Uterus (tissue), 4 donors: ENCODE measurements at places on chromosomes 13 and 19. TPM values are rescaled to one million over a fixed set of nuclear protein-coding genes. Genes with fewer than 3 reads are reported as not detected.

DNA sequence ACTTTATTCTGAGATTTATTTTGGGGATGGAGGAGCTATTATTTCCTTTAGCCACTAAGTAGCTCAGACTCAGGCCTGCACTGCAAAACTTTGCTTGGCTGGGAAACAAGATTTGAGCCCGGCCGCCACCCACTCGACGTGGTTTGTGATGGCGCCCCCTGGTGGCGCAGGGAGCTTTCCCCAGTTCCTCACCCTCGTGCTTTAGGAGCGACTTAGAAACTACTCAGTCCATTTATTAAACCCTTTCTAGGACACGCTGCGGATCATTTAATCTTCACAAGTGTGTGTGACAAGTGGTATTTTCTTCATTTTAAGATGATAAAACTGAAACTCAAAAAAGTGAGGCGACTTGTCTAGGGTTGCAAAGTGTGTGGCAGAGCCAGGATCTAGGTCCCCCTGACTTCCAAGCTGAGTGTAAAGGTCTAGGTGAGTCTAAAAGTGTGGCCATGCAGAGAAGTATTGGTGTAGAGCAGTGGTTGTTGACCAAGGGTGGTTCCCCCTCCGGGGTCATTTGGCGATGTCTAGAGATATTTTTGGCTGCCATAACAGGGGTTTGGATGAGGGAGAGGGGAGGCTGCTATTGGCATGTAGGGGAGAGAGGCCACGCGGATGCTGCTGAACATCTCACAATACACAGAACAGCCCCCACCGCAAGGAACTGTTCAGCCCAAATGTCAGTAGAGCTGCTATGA, 2.2 kb downstream of the CXCL17 start:
- no peak overlapping the region for H3K4me3 ChIP-seq
- no peak overlapping the region for H3K27ac ChIP-seq
- H3K36me3 ChIP-seq, result no peaks in the 10 kb centered on the region
- peak; percentile 44 for DNase-seq

- H3K4me3 ChIP-seq, result no peak overlapping the region
- H3K27me3 ChIP-seq, result peaks cover 24% of the 10 kb centered on the region
- no peaks in the 10 kb centered on the region for H3K36me3 ChIP-seq
- no peak overlapping the region for H3K27ac ChIP-seq
- H3K4me1 ChIP-seq, result no peaks in the 10 kb centered on the region
- no peak for DNase-seq
Observed at GRCh38 chr13:50132904-50133357, 117.7 kb downstream of the KCNRG start.

GRCh38 chr19:50203281-50204080, at the start of gene MYH14:
TSS of gene MYH14 (plus strand) at chr19:50203622. CDS start at chr19:50210366, 6,744 bp downstream.
- H3K27ac ChIP-seq, result no peak within 1 kb of the TSS
- peaks cover 13% of the 10 kb centered on the region for H3K4me1 ChIP-seq

DNA sequence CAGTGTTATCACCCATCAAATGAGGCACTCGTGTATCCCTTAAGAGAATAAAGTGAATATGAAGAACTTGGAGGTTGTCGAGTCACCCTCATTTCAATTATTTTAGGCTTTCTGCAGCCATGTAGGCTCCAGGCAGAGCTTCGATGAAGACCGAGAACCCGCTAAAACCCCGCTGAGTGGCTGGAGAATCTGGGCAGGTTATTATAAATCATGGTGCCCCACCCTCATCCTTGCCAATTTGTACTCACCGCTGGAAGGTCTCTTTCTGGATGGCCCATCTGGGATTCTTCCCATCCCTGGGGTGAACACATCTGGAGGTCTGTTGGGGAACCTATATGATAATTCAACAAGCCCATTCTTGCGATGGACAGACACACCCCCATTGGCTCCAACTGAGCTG, 190.8 kb downstream of the ZNF536 start:
- no peak overlapping the region for H3K4me3 ChIP-seq
- H3K4me1 ChIP-seq, result no peaks in the 10 kb centered on the region
- no peak for DNase-seq
- no peak overlapping the region for H3K27ac ChIP-seq
- H3K27me3 ChIP-seq, result no peaks in the 10 kb centered on the region
- H3K36me3 ChIP-seq, result no peaks in the 10 kb centered on the region

DNA sequence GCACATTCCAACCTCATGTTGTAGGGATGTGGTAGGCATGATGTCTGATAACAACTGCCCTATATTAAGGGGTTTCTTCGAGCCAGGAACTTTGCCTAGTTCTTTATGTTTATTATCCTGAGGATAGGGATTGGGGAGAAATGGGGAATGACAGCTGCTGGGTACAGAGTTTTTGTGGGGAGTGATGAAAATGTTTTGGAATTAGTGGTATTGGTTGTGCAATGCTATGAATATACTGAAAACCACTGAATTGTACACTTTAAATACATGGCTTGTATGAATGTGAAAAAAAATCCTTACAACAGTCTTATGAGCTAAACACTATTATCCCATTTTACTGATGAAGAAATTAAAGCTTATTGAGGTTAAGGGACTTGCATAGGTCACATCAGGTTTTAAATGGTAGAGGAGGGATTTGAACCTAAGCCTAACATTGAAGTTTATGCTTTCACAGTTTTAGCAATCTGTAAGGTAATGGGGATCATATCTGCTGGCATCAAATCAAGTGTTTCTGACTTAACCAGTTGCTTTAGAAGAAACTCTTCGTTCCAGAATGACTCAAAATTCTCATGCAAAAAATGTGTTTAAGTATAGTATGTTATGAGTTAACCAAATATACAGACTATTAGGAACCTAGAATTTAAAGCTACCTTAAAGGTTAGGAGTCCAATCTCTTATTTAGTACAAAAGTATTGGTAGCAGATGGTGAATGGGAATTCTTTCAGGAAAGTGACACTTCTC, 61.4 kb downstream of the ERCC5 start:
- H3K4me1 ChIP-seq, result no peaks in the 10 kb centered on the region
- no peak for DNase-seq
- H3K36me3 ChIP-seq, result no peaks in the 10 kb centered on the region
- no peak overlapping the region for H3K27ac ChIP-seq
- no peaks in the 10 kb centered on the region for H3K27me3 ChIP-seq

DNA sequence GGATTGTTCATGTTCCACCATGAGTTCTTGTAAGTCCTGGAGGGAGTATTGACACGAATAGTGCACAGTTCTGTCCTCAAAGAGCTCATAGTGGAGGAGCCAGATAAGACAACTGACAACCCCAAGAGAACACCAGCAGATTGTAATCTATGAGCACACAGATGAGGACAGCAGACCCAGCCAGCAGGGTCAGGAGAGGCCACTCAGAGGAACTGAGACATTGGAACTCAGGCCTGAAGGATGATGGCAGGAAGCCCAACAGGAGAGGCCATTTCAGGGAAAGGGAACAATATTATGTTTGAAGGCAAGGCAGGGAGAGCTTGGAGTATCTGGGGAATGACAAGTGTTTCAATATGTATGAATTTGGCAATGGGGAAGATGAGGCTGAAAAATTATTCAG, 63.7 kb upstream of the IPO5 start:
- DNase-seq, result no peak
- no peak overlapping the region for H3K4me3 ChIP-seq
- H3K36me3 ChIP-seq, result no peaks in the 10 kb centered on the region
- no peak overlapping the region for H3K27ac ChIP-seq
- no peaks in the 10 kb centered on the region for H3K4me1 ChIP-seq
- H3K27me3 ChIP-seq, result no peaks in the 10 kb centered on the region

The SPTBN4 gene
- 3.1 TPM for total RNA-seq

The ZNF607 gene
- total RNA-seq, result 24.3 TPM

GRCh38 chr13:102233566-102234208, 168.2 kb downstream of the FGF14 start:
- no peak overlapping the region for H3K4me3 ChIP-seq

The RFPL4AL1 gene
- total RNA-seq, result not detected

GRCh38 chr13:46728777-46729176, 68.2 kb downstream of the ESD start:
- no peaks in the 10 kb centered on the region for H3K36me3 ChIP-seq
- no peak for DNase-seq
- no peak overlapping the region for H3K27ac ChIP-seq
- no peaks in the 10 kb centered on the region for H3K4me1 ChIP-seq
- H3K27me3 ChIP-seq, result no peaks in the 10 kb centered on the region

GRCh38 chr13:25463496-25463895, 91.7 kb downstream of the ATP8A2 start:
- H3K27me3 ChIP-seq, result no peaks in the 10 kb centered on the region
- DNase-seq, result no peak
- no peak overlapping the region for H3K4me3 ChIP-seq
- peaks cover under 1% of the 10 kb centered on the region for H3K4me1 ChIP-seq
- H3K36me3 ChIP-seq, result no peaks in the 10 kb centered on the region
- H3K27ac ChIP-seq, result no peak overlapping the region

DNA sequence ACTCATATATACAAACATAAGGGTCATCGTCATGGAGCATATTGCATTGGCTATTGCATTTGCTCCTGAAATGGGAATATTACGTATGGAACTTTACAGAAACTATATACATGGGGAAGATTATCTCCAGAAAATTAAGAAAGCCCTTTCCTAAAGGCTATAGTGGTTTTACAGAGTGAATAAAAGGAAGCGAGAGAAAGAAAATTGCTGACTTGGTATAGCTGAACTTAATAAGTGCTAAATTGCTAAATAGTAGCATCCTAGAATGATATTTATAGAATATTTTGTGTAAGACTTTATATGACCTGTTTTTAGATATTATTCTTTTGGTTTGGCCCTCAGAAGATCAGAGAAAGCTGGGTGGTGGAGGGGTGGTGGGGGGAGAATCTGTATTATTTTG, 114.6 kb downstream of the FLT1 start:
- no peak for DNase-seq
- H3K27me3 ChIP-seq, result no peaks in the 10 kb centered on the region
- no peak overlapping the region for H3K27ac ChIP-seq

GRCh38 chr13:45681113-45681512, 21.0 kb upstream of the CBY2 start:
- peak; percentile 24 for DNase-seq
- no peak overlapping the region for H3K4me3 ChIP-seq
- no peaks in the 10 kb centered on the region for H3K36me3 ChIP-seq
- no peaks in the 10 kb centered on the region for H3K4me1 ChIP-seq
- no peak overlapping the region for H3K27ac ChIP-seq

- no peaks in the 10 kb centered on the region for H3K4me1 ChIP-seq
- DNase-seq, result no peak
- no peak overlapping the region for H3K4me3 ChIP-seq
Observed at GRCh38 chr19:5873617-5874199, 3.4 kb upstream of the FUT5 start.

GRCh38 chr13:29465741-29466293, 129.7 kb downstream of the SLC7A1 start:
- H3K27ac ChIP-seq, result no peak overlapping the region
- no peaks in the 10 kb centered on the region for H3K36me3 ChIP-seq
- DNase-seq, result peak; percentile 50
- H3K4me3 ChIP-seq, result no peak overlapping the region

The SH2D3A gene
- total RNA-seq, result 1.0 TPM

GRCh38 chr13:50914848-50915247, 5.3 kb downstream of the RNASEH2B start:
- H3K4me3 ChIP-seq, result no peak overlapping the region
- H3K27ac ChIP-seq, result peak overlapping the region; percentile 84
- no peaks in the 10 kb centered on the region for H3K27me3 ChIP-seq

The ANKLE1 gene
- total RNA-seq, result 1.6 TPM

The FIZ1 gene
- total RNA-seq, result 0.29 TPM

DNA sequence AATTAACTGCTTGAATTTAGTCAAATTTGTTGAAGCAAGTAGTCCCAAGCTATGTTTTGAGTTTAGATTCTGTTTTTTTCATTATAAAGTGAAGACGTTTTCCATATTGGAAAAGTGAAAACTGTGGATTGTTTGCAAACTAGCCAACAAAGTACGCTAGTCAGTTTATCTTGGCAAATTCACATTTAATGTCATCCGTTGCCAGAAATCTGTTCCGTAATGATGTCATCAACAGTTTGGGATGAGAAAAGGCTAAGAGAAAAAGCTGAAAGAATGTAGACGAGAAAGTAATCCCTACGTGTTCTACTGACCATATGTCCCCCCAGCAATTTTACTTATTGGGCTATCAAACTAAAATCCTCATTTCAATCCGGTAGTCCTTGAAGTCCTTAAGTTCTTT, 419.6 kb downstream of the GPC6 start:
- no peak overlapping the region for H3K4me3 ChIP-seq
- no peaks in the 10 kb centered on the region for H3K36me3 ChIP-seq
- no peaks in the 10 kb centered on the region for H3K27me3 ChIP-seq
- H3K27ac ChIP-seq, result no peak overlapping the region

DNA sequence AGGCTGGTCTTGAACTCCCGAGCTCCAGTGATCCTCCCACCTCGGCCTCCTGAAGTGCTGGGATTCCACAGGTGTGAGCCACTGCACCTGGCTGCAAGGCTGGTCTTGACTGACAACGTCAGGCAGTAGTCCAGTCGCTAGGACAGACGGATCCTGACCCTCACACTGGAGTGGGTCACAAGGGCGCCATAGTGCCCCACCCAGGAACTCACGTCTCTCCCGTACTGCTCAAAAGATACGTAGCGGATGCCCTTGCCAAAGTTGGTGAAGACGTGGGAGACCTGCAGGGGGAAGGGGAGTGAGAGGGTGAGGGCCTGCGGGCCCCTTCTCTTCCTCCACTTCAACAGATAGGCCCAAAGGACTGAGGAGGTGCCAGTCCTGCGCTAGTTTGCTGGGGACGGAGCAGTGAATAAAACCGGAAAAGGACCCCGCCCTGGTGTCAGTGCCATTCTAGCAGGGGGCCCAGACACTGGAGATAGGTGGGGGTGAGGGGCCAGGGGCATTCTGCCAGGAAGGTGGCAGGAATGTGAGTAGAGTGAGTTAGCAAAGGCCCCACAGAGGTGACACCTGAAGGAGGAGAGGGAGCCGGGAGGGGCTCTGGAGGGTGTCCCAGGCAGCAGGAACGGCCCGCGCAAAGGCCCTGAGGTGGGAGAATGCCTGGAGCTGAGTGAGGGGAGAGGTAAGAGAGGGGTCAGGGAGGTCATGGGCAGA, 11.9 kb downstream of the MRPS12 start:
- no peak for DNase-seq
- no peak overlapping the region for H3K4me3 ChIP-seq
- H3K27me3 ChIP-seq, result no peaks in the 10 kb centered on the region
- no peaks in the 10 kb centered on the region for H3K36me3 ChIP-seq

The CEACAM16 gene
- total RNA-seq, result not detected

The DCT gene
- total RNA-seq, result 0.91 TPM

DNA sequence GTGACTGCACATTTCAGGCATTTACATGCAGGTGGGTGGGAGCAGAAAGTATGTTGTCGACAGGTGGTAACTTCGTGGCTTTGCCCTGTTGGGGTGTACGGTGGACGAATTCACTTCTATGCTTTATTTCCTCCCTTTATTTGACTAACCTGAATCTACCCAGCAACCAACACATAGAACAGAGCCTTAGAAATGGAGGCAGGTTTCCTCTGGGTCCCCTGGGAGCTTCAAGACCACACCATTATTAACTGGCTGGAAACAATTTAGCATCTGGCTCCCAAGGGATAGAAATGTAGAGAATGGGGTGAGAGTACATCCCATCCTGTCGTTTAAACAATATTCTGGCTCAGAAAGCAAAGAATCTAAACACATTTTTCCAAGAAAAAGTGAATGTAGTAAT, 244.4 kb downstream of the DLEU7 start:
- no peak overlapping the region for H3K27ac ChIP-seq
- H3K36me3 ChIP-seq, result no peaks in the 10 kb centered on the region
- no peak for DNase-seq

- no peak overlapping the region for H3K4me3 ChIP-seq
- no peaks in the 10 kb centered on the region for H3K27me3 ChIP-seq
- no peaks in the 10 kb centered on the region for H3K4me1 ChIP-seq
- DNase-seq, result no peak
- no peak overlapping the region for H3K27ac ChIP-seq
- H3K36me3 ChIP-seq, result no peaks in the 10 kb centered on the region
Observed at GRCh38 chr19:51780270-51780669, 14.7 kb upstream of the FPR3 start.

- H3K4me1 ChIP-seq, result no peaks in the 10 kb centered on the region
- DNase-seq, result no peak
- H3K36me3 ChIP-seq, result no peaks in the 10 kb centered on the region
- no peaks in the 10 kb centered on the region for H3K27me3 ChIP-seq
- no peak overlapping the region for H3K27ac ChIP-seq
- H3K4me3 ChIP-seq, result no peak overlapping the region
Observed at GRCh38 chr13:88014527-88014926, 343.4 kb downstream of the SLITRK5 start.
